ENCODE measurements at places on chromosomes 6 and 20.

DNA sequence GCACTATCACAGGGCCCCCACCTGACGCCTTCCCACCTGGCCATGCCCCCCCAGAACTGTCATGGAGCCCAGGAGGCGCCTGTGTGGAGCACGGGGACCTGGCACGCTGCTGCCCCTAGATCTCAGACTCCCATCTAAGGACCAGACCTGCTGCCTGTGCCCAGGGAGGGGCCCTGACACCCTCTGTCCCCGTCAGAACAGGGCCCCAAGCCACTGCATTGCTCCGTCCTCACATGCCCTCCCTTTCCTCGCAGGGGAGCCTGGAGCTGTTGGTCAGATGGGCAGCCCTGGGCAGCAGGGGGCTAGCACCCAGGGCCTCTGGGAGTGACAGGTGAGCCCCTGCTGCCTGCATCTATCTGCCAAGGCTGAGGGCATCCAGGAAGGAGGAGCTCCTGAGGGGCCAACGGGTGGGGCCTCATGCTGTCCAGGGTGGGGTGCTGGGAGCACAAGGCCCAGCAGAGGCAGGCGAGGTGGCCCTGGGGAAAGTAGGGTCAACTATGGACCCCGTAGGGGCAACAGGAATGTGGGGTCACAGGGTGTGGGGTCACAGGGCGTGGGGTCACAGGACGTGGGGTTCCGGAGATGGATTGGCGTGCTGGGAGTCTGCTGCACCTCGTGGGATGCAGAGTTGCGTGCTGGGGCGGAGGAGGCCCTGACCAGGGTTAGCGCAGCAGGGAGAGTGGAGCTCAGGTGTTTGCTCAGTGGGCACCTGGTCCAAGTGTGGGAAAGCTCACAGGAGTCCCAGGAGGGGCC lies 31.6 kb downstream of the CHRNA4 start:
- DNase-seq: no peak

DNA sequence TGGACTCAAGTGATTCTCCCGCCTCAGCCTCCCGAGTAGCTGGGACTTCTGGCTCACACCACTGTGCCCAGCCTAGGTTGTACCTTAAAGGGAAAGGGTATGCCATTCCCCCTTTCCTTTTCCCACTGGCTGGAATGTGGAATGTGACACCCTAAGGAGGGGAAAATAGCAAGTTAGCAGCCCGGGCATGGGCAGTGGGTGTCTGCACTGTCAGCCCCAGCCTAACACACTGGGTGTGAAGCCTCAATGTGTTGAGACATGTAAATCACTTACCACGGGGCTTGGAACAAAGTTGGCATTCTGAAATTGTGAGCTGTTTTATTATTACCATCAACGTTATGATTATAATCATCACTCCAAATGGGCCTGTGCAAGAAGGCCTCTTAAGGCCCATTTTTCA lies 80.8 kb upstream of the PTPN1 start:
- DNase-seq: no peak

DNA sequence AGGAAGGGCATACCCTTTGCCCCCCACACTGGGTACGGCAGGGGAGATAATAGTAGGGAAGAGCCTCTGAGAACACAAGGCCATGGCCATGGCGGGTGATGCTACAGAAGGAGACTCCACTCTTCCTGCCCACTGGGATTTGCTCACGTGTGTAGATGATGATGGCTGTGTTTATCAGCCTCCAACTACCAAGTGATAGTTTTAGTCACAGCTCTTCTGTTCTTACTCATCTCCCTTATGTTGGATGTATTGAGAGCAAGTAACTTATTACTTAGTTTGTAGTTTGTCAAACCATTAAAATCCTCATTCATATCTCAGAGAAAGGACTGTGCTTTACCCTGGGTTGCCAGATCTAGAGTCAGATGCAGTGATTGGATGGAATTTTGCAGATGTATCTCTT lies 66.0 kb downstream of the CDH26 start:
- DNase-seq: no peak

DNA sequence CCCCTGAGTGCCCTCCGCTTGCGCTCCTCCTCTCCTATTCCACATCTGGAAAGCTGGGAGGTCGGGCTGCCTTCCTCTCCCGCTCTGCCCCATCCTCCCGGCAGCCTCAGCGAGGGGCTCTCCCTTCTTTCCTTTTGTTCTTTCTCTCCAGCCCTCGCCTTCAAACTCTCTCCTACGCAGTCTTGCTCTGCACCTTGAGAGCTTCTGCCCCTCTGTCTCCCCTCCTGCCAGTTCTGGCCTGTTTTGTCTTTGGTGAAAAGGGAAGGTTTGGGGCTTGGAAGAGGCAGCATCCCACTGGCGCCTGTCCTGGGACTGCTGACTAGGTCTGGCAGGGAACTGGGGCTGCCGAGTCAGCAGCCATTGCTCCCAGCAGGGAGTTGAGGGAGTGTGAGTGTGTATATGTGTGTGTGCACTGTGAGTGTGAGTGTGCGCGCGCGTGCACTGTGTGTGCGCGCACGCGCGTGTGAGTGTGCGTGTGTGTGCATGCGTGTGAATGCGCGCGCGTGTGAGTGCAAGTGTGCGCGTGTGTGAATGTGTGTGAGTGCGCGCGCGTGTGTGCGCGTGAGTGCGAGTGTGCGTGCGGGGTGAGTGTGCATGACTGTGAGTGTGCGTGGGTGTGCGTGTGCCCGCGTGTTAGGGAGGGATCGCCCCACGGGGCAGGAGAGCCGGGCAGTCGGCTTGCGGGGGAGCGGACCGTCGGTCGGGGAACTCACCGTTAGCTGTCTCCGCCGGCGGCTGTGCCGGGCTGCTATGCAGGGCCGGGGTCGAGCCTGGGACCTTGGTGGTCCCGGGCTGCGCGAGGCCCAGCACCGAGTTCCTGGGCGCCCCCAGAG lies 523 bp downstream of the CPXM1 start:
- no peak for DNase-seq

DNA sequence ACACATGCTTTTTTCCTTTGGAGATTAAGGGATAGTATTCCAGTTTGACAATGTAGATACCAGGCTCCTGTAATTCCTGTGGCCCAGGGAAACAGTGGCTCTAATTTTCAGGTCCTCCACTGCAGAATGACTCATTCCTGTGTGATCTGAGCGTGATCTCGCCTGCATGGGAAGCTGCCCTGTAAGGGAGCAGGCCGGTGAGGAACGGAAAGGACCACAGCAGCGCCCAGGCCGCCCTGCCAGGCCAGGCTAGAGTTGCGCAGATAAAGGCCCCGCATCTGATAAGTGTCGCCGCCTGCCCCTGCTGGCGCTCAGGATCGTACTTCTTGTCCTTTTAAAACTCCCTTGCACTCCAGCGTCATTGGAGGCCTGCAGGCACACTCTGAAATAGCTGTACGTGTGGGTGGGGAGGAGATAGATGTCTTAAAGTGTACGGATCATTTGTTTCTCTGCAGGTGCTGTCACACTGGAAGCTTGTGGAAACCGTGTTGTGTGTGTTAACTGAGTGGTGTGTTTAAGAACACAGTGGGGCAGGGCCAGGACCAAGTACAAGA lies 60.7 kb downstream of the SYNJ2 start:
- no peak for DNase-seq

GRCh38 chr6:11459079-11459610 lies 78.4 kb upstream of the TMEM170B start:
- DNase-seq: no peak

DNA sequence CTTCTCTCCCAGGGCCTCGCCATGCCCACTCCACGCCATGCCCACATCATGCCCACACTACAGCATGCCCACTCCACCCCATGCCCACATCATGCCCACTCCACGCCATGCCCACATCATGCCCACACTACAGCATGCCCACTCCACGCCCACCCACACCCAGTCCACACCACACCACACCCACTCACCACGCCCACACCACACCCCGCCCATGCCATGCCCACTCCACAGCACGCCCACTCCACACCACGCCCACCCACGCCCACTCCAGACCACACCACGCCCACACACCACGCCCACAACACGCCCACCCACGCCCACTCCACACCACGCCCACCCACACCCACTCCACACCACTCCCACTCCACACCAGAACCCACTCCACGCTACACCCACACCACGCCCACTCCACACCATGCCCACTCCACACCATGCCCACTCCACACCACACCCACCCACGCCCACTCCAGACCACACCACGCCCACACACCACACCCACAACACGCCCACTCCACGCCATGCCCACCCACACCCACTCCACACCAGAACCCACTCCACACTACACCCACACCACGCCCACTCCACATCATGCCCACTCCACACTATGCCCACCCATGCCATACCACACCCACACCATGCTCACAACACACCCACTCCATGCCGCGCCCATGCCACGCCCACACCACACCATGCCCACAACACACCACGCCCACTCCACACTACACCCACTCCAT lies 88.6 kb downstream of the ERMARD start:
- DNase-seq: no peak

DNA sequence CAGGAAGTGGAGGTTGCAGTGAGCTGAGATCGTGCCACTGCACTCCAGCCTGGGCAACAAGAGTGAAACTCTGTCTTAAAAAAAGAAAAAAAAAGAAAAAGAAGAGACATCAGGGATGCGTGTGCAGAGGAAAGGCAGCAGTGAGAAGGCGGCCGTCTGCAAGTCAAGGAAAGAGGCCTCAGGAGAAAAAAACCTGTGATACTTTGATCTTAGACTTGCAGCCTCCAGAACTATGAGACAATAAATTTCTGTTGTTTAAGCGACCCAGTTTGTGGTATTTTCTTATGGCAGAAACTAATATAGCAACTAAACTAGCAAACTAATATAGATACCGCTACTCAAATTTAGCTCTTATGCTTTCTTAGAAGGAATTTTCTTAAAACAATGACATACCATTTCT lies 36.1 kb downstream of the FGD2 start:
- DNase-seq: no peak

GRCh38 chr6:146968041-146968760 lies 236.0 kb upstream of the STXBP5 start:
- DNase-seq: no peak

- no peak for DNase-seq
These were observed 72.4 kb downstream of the FGD2 start for GRCh38 chr6:37077905-37078296.

DNA sequence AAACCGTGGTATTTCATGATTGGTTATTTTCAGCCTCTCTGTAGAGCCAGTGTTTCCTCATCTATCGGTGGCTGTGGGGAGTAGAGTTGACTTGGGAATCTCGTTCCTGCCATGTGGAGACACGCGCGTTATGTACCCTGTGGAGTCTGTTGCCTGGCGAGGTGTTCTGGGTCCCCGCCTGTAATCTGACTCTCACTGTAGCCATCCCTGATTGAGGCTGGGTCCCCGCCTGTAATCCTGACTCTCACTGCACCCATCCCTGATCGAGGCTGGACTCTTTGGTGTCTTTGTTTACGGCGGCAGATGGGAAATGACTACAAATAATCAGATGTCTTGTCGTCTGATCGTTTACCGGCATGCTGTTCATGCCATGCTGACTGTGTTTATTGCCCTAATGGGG lies 153.9 kb downstream of the DTNBP1 start:
- DNase-seq: no peak

- no peak for DNase-seq
These were observed 33.2 kb downstream of the ADA start for GRCh38 chr20:44618318-44618731.

DNA sequence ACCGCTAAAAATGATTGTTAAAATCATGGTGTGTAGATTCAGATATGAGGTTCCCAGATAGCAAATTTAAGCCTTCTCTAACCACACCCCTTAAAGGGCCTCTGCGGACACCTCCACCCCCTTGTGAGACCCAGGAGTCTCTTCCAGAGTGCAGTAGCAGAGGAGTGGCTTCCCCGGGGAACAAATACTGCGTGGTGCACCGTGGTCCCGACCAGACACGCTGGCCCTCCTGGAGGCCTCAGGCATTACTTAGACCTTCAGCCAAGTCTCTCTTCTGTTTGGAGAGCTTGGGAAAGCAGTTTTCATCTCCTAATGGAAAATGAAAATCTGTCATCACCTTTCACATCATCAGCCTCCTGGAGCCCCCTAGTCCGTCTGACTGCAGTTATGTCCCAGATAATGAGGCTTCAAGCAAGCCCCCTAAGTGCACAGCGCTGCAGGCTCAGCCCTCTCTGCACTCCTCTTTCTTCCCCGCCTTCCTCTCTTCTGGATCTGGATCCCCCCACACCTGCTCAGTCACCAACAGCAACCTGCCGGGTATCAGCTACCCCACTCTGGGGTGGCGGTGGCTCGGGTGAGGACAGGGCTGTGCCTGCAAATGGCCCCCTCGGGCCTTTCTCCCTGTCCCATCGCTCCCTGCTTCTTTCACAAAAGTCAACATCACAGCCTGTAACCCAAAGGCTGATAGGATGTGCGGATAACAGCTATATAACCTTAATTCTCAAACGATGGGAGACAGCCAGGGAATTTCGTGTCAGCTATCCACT lies 58.8 kb upstream of the TAGAP start:
- DNase-seq: no peak

DNA sequence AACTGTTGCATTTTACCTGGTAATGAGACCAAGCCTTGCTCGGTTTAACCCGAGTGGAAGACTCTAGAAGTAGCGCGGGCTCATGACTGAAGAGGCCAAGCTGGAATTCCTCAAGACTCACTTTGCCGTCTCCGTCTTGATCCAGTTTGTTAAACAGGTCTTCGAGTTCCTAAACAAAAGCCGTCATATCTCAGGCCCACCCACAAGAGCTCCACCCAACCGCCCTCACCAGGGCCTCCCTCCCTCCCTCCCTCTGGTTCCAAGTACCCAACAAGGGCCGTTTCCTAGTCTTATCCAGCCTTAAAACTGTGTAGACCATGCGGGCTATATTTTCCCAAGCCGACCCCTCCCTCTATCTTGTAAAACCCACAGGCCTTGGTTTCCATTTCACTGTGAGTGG lies 81.4 kb downstream of the NINL start:
- DNase-seq: no peak

DNA sequence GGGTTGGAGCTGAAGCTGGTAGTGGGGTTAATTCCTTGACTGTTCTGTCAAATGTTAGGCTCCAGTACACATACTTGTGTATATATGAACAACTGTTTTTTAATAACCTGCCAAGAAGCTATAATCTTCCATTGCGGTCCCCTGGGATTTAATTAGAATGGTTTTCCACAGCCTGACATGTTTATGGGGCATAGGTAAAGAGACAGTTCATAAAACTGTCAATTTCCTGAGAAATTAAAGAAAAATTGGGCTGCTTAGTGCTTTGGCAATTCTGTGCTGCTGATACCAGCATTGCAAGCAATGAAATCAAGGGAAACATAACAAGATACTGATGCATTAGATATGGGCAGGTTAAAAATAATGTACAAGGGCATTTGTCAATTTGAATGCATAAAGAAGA lies 314.1 kb upstream of the SLC35B3 start:
- no peak for DNase-seq

- DNase-seq: no peak
These were observed 102.2 kb upstream of the CCDC28A start for GRCh38 chr6:138671351-138671750.

GRCh38 chr6:73941892-73942291 lies 245.9 kb downstream of the CD109 start:
- no peak for DNase-seq

DNA sequence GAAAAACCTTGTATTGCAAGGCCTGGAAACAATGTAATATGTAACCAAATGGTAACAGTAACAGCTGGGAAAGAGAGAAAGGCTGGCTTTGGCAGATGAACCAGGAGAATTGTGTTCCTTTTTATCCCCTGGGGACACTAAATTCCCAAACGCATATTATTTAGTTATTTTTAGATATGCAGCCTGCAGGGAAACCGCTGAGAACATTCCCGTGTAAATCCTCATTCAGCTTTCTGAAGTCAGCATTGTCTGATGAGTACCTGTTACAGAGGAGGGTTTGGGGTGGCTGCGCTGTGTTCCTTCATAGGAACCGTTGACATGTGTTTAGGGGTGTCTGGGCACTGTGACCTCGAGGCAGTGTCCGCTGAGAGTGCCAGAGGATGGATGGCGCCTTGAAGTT lies 101.3 kb downstream of the SMOC2 start:
- no peak for DNase-seq
